ENCODE measurements at places on chromosomes 12 and 14.

- DNase-seq: no peak
Observed at GRCh38 chr12:112839386-112839972, 47.9 kb downstream of the RPH3A start.

DNA sequence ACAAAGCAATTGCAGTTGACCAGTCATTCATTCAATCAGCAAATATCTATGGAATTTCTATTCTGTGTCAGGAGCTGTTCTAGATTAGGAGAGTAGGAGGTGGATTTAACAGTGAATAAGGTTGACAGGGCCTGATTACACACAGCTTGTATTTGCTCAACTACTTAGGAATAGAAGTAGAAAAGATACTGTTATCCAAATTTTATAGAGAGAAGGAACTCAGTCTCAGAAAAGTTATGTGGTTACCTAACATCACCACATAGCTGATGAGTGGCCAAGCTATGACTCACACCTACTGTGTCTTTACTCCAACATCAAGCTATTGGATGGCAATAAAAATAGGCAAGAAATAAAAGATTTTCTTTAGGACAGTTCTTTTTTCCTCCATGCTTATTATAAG is 374.8 kb downstream of the RMST start:
- no peak for DNase-seq

DNA sequence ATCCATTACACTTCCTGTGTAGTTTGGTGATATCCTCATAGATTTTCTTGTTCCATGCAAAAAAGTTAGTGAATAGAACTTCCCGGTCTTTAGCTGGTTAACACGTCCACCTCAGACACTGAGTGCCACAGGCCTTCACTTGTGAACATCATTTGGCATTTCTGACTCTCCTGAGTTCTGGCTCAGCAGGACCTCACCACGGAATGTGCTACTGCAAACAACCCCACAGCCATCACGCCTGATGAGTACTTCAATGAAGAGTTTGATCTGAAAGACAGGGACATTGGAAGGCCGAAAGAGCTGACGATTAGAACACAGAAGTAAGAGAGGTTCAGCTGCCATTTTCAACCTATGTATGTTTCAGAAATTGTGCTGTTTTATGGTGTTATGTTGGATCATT is 20.0 kb downstream of the C12orf76 start:
- DNase-seq: no peak

GRCh38 chr14:73788701-73789551 is 62.7 kb upstream of the PTGR2 start:
- DNase-seq: no peak

- no peak for DNase-seq
Observed at GRCh38 chr12:68867606-68868005, 59.6 kb downstream of the MDM2 start.

DNA sequence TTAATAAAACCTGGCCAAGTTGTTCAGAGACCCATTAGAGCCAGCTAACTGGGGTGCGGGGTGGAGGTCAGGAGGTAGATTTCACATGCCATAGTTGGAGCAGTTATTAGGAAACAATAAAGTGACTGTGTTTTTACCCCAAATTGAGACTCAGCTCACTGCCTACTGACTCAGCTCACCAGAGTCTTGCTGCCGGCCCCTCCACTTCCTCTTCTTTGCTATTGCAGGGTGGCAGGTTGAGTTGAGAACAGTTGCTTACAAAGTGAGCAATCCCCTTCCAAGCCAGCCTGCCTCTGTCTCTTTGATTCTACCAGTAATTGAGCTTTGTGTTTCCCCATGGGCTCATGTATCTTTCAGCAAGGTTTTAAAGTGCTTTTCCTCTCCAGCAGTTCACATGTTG is 12.9 kb downstream of the ST8SIA1 start:
- no peak for DNase-seq

- no peak for DNase-seq
Observed at GRCh38 chr12:3480764-3481163, 10.2 kb upstream of the PRMT8 start.

All from stimulated activated CD8-positive, alpha-beta memory T cell treated with anti-CD3 and anti-CD28 coated beads, Interleukin-2, amount 100 ng/mL, for 1 hour (primary cell).